ENCODE measurements at places on chromosomes 12 and 14. TPM values are rescaled to one million over a fixed set of nuclear protein-coding genes. Genes with fewer than 3 reads are reported as not detected.

DNA sequence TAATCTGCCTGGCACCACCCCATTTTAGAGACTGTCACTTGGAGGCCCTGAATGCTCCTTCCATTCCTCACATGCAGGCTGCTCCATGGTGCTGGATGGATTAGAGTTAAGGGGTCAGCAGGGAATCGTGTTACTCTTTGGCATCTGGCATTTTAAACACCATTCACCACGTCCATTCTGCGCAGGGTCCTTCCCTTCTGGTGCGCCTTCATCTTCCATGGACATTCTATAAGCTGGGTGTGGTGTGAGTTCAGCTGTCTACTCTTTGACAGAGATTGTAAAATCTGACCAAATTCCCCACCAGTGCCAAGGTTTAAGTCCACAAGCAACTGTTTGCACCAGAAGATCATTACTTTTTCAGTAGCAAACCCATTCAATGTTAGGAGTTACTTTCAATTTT, 47.8 kb downstream of the GIT2 start:
- DNase-seq: no peak

DNA sequence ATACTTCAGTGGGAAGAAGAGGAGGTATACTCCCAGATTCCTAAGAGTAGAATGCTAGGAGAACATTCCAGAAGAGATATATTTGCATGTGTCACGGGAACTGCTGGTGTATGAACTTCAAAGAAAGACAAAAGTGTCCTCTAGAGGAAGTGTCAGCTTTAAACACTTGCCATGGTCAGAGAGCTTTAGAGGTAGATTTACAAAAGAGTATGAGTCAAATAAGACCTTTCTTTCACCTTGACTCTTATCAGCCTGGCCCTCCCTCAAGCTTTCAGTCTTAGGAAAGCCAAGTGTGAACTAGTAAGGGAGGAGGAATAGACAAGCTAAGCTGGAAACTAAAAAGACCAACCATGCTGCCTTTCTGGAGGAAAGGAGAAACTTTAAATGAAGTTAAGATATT, 34.7 kb downstream of the COX8C start:
- no peak for DNase-seq

GRCh38 chr12:85580562-85581168, 255.5 kb downstream of the RASSF9 start:
- no peak for DNase-seq

DNA sequence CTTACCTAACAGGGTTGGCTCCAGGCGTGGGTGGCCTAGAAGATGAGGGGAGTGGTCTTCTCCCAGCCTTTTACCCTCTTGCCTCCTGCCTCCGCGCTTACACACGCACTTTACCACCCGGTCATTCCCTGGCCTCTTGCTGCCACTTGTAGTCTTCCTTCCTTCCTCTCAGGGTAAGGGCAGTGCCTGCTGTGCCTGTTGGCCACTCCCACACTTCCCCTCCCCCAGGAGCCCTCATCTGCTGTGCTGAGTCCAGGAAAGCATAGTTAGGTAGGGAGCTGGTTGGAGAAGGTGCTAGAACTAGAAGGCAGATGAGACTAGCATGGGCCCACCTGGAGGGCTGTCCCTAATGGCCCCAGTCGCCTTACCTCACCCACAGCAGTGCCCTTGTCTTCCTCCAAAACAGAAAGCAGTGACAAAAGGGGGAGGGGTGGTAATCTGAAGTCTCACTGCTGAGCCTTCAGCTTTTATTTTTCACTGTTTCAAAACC, 54.3 kb upstream of the SRSF5 start:
- no peak for DNase-seq

- no peak for DNase-seq
These were observed 30.8 kb downstream of the CACNA1C start for GRCh38 chr12:2083561-2083960.

- no peak for DNase-seq
These were observed 2.5 kb upstream of the CACNA2D4 start for GRCh38 chr12:1920971-1921370.

Gene RTL1
- total RNA-seq: not detected

- DNase-seq: no peak
These were observed 124.8 kb upstream of the RASSF8 start for GRCh38 chr12:25833657-25834056.

Gene AGAP2
- total RNA-seq: 34.0 TPM

Measured in activated CD4-positive, alpha-beta memory T cell treated with anti-CD3 and anti-CD28 coated beads for 36 hours (primary cell).